OCI-LY7 (cell line): ENCODE measurements at places on chromosomes 7 and 10. TPM values are rescaled to one million over a fixed set of nuclear protein-coding genes. Genes with fewer than 3 reads are reported as not detected.

The BEND7 gene
- not detected in 2 replicates for total RNA-seq

- DNase-seq, result no peak
Observed at GRCh38 chr7:79096361-79096805, 357.1 kb downstream of the MAGI2 start.

DNA sequence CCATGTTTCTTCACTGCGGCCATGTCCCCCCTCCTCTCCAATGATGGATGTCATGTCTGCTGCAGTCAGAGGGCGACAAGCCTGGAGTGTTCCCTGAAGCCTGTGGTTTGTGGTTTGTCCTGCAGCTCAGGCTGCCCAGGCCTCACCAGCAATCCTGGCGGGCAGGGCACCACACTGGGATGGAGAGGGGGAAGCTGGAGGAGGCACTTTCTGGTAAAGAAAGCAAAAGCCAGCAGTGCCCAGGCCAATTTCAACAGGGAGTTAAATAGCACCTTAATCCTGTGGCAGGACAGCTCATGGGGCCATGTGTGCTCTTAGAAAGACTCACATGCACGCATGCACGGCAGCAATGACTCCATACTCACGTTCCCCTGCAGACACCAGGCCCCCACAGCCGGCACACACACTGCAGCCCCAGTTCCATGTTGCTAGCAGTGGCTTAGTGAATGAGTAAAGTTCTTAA is 158.3 kb downstream of the EGFR start:
- no peak for DNase-seq

DNA sequence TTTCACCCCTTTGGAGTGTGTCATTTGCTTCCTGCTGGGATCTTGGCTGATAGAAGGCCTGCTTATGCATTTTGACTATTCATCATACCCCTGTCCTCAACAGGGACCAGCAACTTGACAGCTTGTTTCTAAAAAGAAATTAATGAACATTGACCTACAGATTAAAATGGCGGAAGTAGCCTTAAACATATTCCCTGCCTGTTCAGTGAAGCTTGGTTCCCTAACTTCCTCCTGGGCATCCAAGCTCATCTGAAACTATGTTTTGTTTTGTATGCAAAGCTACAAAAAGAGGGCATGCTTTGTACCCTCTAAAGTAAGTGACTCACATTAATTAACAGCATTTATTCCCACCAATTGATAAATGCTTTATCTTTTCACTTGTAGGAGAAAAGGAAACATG is 26.8 kb upstream of the CDK14 start:
- DNase-seq, result peak; percentile 24

The CLCN1 gene
- total RNA-seq, result not detected in 2 replicates

The RAB19 gene
- total RNA-seq, result not detected in 2 replicates

The MKI67 gene
- total RNA-seq, result 192 and 217 TPM in 2 replicates

DNA sequence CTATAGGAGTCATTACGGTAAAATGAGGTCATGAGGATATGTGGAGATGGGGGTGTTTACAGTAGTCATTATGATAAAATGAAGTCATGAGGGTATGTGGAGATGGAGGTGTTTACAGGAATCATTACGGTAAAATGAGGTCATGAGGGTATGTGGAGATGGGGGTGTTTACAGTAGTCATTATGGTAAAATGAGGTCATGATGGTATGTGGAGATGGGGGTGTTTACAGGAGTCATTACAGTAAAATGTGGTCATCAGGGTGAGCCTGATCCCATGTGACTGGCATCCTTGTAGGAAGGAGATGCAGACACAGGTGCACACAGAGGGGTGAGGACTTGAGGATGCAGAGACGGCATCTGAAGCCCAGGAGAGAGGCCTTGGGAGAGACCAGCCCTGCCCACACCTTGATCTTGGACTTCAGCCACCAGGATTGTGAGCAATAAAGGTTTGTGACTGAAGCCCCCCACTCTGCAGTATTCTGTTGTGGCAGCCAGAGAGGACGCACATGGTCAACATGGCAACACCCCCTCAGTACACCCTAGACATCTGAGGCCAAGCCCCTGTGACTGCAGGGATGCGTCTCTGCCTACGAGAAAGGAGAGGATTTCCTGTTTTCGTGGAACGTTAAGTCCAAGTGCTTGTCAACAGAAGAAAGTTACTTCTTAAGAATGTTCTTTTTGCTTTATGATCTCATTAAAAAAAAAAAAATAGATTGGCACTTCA is 544.4 kb downstream of the DNAJB6 start:
- no peak for DNase-seq

The MOGAT3 gene
- total RNA-seq, result not detected in 2 replicates

DNA sequence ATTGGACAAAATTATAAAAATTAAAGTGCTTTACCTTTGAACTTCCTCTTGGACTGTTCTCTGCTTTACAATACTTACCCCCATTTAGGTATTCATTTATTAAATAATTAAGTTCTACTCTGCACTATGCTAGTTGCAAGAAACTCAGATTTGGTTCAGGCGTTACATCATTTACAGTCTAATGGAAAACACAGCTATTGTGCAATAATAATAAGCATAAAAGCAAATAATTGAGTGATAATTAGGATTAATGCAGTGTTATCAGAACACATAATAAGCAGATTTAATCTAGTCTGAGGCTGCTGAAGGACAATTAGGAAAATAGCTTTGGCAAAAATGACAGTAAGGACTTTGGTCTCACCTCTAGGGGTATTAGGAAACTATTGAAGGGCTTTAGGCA is 493.2 kb upstream of the ADARB2 start:
- no peak for DNase-seq

DNA sequence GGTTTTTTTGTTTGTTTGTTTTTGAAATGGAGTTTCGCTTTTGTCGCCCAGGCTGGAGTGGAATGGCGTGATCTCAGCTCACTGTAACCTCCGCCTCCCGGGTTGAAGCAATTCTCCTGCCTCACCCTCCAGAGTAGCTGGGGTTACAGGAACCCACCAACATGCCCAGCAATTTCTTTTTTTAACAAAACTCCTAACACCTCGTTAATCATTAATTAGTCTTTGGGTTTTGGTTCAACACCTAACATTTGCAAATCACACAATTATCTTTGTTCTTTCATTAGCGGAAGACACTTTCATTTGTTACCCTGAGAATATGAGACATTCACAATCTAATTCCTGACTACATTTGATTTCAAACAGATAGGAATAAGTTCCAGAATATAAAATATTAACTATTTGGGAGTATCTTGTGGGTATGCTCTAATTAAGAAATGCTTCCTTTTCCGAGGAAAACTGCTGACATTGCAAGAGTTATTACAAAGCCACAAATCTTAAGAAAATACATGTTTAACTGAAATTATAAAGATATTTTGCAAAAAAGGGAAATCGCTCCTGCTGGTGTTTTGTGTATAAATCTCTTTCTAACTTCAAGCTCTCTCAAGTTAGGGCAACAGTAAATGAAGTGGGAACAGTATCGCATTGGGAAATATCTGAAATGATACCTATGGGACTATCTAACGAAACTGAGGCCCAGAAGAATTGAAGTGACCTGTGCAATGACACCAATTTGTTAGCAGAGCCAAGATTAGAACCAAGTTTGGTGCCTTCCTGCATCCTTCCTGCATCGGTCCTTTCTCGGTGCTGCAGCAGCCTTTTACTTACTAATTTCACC is 1.2 kb upstream of the LSM8 start:
- no peak for DNase-seq

DNA sequence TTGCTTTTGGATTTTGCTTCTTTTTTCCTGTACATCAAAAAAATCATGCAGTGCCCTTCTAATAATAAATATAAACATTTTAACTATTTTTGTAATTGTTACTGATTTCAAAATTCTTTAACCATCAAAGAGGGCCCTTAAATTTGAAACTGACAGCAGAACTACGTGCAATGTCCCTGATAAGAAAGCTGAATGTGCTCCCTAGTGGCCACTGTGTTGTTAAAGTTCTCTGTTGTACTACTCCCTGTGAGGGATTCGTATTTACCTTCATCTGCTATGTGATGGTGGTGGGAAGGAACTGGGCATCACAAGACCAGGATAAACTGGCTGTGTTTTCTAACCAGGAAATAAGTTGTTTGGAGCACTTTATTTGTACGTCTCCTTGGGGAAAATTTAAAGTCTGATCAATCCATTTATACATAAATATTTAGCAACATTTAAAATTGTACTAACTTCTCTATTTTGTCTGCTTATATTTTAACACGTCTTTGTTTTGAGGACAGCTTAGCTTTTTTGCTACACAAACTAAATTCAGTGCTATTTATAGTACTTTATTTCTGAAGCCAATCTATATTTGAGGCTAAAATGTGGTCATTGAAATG is 322.4 kb downstream of the HGF start:
- DNase-seq, result no peak

The ICA1 gene
- total RNA-seq, result 0.49 and 0.50 TPM in 2 replicates

GRCh38 chr7:98469088-98469487 is 68.2 kb upstream of the BAIAP2L1 start:
- no peak for DNase-seq

The HABP2 gene
- not detected in 2 replicates for total RNA-seq

- no peak for DNase-seq
Observed at GRCh38 chr10:35921866-35922350, 279.8 kb upstream of the FZD8 start.

The GRID2IP gene
- total RNA-seq, result 0.32 and 0.41 TPM in 2 replicates

- no peak for DNase-seq
Observed at GRCh38 chr7:114148779-114149178, 230.0 kb upstream of the PPP1R3A start.

The MOSPD3 gene
- 10.4 and 15.1 TPM in 2 replicates for total RNA-seq
